Anterior cingulate cortex (tissue), 58 donors: ENCODE measurements at places on chromosomes 5 and 9.

GRCh38 chr5:139458580-139459407, 3.7 kb downstream of the ECSCR start:
- no peak for DNase-seq

DNA sequence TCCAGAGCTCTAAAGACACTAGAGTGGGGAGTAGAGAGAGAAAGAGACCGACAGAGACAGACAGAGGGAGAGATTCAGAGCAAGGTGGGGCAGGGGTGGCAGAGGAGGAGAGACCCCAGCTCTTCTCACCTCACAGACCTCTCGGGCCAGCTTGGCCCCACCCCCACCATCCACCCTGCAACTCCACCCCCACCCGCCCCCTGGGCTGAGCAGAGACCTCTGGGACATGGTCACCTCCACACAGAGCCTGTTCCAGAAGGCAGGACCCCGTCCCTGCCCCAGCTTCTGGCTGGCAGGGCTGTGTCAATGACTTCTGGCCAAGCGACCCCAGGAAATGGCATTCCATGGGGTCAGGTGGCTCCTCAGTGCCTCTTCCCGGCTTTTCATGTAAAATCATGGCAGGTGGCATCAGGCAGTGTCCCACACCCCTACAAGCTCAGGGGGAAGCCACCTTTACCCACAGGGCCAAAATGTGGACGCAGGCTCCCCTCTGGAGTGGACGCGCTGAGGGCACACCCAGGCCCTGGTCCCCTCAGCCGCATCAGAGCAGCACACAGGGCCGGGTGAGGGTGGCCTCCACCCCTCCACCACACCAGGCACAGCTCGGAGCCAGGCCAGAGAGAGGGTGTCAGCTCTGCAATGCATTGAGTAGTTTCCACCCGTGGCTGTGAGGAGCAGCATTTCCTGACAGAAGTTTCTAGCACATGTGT, 131.2 kb upstream of the LPCAT1 start:
- DNase-seq: no peak

- no peak for DNase-seq
Measured at GRCh38 chr5:168147568-168148360, 143.7 kb upstream of the WWC1 start.

- no peak for DNase-seq
Measured at GRCh38 chr9:127942216-127943010, 4.8 kb upstream of the DPM2 start.

DNA sequence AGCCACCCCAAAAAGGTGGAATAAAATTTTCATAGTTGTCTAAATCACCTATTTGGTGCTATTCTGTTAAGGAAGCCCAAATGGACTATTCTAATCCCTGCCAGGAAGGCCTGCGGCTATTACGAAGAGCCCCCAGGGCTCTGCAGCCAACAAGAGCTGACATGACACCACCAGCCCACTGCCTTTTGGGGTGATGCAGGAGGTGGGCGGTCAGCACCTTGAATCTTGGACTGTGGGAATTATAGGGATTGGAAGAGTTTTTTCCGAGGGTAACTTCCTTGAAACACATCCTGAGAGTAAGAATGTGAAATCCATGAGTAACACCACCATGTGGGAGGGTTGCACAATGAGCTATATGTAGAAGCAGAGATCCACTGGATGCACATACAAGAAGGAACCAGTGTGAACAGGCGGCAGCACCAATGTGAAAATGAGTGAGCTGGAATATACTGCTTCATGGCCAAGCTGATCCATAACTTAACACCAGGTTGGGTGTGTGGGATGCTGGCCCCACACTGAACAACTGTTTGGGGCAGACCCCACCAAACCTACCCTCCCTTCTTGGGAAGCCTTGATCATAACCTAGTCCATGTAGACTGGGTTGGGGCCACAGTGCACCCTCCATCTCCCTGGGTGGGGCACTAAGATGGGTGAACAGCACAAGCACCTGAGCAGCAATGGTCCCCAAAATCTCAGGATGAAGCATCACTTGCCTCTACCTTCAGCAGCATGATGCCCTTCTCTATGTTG, 239.0 kb downstream of the FSTL4 start:
- DNase-seq: no peak
